ENCODE measurements at places on chromosomes 2 and 18. TPM values are rescaled to one million over a fixed set of nuclear protein-coding genes. Genes with fewer than 3 reads are reported as not detected.

GRCh38 chr18:55370936-55371335 is 217.1 kb downstream of the TCF4 start:
- H3K27ac ChIP-seq = no peak overlapping the region
- no peaks in the 10 kb centered on the region for H3K27me3 ChIP-seq
- H3K36me3 ChIP-seq = no peaks in the 10 kb centered on the region
- H3K4me1 ChIP-seq = no peaks in the 10 kb centered on the region
- no peak for DNase-seq

The ALPP gene
- polyA plus RNA-seq = 0.30 TPM

DNA sequence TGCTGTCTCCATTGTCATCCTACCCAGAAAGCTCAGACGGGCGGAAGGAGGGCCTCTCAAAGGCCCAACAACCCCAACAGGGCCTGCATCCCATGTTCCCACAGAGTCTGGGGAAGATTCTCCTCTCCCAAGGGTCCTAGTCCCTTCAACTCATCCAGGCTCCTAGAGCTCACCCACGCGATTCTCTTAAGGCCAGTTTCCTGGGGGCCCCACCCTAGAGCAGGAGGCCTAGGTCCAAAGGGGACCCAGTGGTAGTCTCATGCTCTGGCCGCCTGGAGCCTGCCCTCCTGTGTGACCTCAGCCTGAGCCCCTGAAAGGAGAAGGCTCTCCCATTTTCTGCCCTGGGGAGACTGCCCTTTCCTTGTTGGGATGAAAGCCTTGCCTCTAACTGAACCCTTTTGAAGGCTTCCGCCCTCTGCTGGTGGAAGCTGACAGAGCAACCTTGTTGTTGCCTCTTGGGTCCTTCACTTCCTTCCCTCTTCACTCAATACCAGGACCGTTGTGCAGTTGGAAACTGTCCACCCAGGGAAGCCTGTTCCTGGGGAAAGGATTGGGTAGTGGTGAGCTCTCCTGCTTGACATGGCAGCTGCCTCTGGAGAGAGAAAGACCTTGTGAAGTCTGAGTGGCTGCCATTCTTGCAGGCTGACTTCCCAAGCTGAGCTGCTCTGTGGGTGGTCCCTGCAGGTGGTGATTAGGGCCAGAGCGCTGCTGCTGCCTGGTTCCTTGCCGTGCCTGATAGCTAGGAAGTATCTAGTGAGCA is 86.0 kb upstream of the ALPP start:
- H3K4me1 ChIP-seq = peaks cover 10% of the 10 kb centered on the region
- H3K4me3 ChIP-seq = no peak overlapping the region
- no peak for DNase-seq
- peaks cover 3% of the 10 kb centered on the region for H3K36me3 ChIP-seq
- H3K27ac ChIP-seq = peak overlapping the region; percentile 12

DNA sequence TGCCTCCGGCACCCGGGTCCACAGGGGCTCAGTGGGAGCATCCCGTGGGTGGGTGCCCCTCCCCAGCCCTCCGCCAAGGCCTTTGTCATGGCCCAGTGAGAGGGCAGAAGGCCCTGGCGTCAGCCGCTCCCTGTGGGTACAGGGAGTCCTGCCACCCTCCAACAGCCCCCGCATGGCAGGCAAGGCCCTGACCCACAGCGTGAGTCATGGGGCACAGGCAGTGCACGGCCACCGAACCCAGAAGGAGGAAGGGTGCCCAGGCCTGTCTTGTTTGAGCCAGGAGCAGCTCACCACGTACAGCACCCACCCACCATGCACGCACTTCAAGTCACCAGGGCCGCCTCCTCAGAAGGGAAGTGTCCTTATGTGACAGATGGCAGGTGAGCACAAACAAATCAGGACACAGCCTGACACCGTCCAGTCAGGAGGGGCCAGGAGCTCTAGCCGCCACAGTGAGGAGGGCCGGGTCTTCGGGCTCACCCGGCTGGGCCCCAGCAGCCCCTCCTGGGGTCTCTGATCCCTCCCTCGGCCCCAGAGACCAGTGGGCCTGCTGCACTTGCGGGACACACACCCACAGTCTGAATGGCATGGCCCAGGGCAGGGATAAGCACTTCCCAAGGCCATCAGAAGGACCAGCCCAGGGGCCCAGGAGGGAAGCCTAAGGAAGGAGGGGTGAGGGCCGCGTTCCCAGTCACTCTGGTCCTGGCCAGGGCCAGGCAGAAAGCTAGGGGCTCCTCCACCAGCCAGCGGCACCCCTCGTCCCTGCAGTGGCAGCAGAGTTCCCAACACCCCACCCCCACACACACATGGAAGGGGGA is 25.8 kb downstream of the BIN1 start:
- H3K4me1 ChIP-seq = peaks cover 84% of the 10 kb centered on the region
- H3K27ac ChIP-seq = peak overlapping the region; percentile 71
- no peak for DNase-seq
- H3K27me3 ChIP-seq = no peaks in the 10 kb centered on the region
- H3K4me3 ChIP-seq = no peak overlapping the region

DNA sequence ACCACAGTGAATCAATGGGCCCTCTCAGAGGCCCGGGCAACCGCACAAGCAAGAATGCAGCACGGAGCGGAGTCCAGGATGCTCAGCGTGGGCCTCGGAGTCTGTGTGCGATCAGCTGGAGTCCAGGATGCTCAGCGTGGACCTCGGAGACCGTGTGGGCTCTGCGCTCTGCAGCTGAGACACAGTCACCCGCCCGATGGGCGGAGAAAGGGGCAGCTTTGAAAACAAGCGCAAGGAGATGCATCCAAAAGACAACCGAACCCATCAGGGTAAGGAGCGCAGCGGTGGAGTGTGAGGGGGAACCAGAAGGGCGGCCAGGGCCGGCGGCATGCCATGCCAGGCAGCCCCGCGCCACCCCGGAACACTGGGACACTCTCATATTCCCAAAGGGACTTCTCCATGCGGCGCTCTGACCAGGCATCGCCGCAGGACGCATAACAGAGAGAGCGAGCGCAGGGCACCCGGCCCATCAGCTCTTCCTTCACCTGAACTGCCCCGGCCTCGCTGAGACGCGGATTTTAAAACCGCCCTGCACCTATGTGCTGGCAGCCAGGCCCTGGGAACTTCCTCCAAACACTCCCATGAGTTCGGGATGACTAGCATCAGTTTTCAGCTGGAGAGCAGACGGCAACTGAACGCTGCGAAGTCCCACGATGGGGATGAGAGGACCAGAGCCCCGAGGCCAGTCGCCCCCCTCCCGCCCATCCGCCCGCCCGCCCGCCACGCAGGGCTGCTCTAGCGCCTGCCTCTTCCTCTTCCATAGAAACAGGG is 44.7 kb downstream of the MC5R start:
- no peak overlapping the region for H3K27ac ChIP-seq
- peaks cover 9% of the 10 kb centered on the region for H3K4me1 ChIP-seq
- no peak overlapping the region for H3K4me3 ChIP-seq
- H3K27me3 ChIP-seq = peaks cover 8% of the 10 kb centered on the region
- no peaks in the 10 kb centered on the region for H3K36me3 ChIP-seq

The AMER3 gene
- 11.4 TPM for polyA plus RNA-seq

DNA sequence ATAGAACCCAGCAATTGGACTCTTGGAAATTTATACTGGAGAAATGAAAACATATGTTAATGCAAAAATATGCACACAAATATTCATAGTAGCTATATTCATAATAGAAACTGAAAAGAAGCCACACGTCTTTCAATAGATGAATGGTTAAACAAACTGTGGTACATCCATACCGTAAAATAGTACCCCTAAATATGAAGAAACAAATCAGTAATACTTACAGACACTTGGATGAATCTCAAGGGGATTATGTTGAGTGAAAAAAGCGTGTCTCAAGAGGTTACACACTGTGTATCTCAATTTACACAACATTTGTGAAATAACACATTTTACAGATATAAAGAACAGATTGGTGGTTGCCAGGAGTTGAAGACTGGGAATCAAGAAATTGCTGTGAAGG is 61.1 kb upstream of the ARHGAP15 start:
- no peaks in the 10 kb centered on the region for H3K27me3 ChIP-seq
- no peak for DNase-seq
- no peaks in the 10 kb centered on the region for H3K36me3 ChIP-seq
- H3K4me1 ChIP-seq = no peaks in the 10 kb centered on the region
- H3K4me3 ChIP-seq = no peak overlapping the region

The FIGN gene
- polyA plus RNA-seq = 8.1 TPM

- no peak overlapping the region for H3K4me3 ChIP-seq
- H3K27ac ChIP-seq = no peak overlapping the region
- DNase-seq = no peak
- H3K36me3 ChIP-seq = peaks cover 14% of the 10 kb centered on the region
- no peaks in the 10 kb centered on the region for H3K27me3 ChIP-seq
- H3K4me1 ChIP-seq = no peaks in the 10 kb centered on the region
Measured at GRCh38 chr18:58953627-58954026, 89.0 kb downstream of the ZNF532 start.

The IL36RN gene
- polyA plus RNA-seq = not detected

DNA sequence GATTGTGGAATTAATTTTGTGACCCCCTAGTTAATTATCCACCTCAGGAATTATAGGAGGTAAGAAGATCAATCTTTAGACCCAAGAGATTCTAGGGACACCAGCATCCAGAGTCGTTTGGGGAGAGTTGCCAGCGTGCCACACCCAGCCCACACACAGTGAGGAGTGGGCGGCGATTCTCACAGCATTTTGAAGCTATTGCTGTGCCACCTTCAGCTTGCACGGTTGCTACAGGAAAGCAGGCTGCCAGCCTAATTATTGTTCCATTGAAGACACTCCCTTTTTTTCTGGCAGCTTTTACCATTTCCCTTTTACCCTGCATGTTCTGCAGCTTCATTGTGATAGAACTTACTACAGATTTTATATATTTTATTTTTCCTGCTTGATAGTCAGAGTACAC is 13.1 kb upstream of the MYL12A start:
- no peak overlapping the region for H3K4me3 ChIP-seq
- no peak for DNase-seq
- no peaks in the 10 kb centered on the region for H3K27me3 ChIP-seq
- no peaks in the 10 kb centered on the region for H3K4me1 ChIP-seq
- no peak overlapping the region for H3K27ac ChIP-seq

DNA sequence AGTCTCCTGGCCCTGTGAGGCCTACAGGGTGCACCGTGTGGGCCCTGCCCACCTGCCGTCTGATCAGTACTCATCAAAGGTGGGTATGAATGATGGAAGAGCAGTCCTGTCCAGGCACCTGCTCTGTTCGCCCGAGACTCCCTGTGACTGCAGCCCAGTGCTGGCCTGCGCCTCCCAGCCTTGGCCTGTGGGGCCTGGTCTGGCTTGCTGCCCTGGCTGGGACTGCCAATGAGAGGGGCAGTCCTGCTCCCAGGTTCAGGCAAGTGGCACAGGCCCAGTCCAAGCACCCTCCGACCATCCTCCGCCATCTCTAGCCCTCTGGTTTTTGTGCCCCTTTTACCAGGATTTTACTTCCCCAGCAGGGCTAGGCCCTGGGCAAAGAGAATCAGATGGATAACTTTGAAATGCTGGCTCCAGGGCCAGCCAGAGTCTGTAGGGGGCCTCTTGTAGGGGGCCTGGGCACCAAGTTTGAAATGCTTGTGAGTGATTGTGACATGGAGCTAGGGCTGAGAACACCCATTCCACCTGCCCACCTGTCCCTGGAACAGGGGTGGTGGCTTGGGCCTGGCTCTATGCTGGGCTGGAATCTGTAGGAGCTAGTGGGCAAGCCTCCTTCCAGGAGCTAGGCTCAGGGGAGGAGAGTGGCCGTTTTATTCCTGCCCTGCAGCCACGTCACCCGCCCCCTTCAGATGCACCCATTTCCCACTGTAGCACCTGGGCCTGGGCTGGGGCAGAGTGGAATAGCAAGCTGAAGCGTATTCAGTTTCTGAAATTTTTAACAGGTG is 8.7 kb upstream of the HS6ST1 start:
- H3K36me3 ChIP-seq = peaks cover 3% of the 10 kb centered on the region
- peaks cover 24% of the 10 kb centered on the region for H3K4me1 ChIP-seq
- no peaks in the 10 kb centered on the region for H3K27me3 ChIP-seq

The GKN2 gene
- not detected for polyA plus RNA-seq

The XRCC5 gene
- polyA plus RNA-seq = 144 TPM

GRCh38 chr2:43185146-43185545 is 41.3 kb downstream of the ZFP36L2 start:
- DNase-seq = no peak
- H3K27me3 ChIP-seq = no peaks in the 10 kb centered on the region
- peaks cover 13% of the 10 kb centered on the region for H3K4me1 ChIP-seq
- H3K4me3 ChIP-seq = no peak overlapping the region
- H3K36me3 ChIP-seq = no peaks in the 10 kb centered on the region

The PAX8 gene
- polyA plus RNA-seq = 25.1 TPM

The SF3B1 gene
- polyA plus RNA-seq = 339 TPM

The RESP18 gene
- 6.6 TPM for polyA plus RNA-seq

The SMAD2 gene
- polyA plus RNA-seq = 74.1 TPM

DNA sequence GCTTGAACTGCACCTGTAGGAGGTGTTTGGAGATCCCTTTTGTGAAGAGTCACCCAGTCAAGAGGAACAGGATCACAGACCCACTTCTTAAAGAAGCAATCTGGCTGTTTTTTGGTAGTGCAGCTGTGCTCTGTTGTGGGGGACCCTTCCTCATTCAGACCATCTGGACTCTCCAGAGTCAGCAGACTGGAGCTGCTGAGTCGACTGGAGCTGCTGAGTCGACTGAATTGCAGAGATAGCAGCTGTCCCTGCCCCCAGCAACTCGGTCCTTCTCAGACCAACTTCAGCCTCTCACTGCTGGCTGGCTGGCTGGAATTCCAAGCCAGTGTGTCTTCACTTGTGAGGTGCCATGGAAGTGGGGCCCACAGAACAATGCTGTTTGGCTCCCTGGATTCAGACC is 56.8 kb downstream of the GTF3C3 start:
- no peaks in the 10 kb centered on the region for H3K36me3 ChIP-seq
- H3K4me3 ChIP-seq = no peak overlapping the region
- no peaks in the 10 kb centered on the region for H3K27me3 ChIP-seq
- no peaks in the 10 kb centered on the region for H3K4me1 ChIP-seq

The FHOD3 gene
- polyA plus RNA-seq = 52.3 TPM

DNA sequence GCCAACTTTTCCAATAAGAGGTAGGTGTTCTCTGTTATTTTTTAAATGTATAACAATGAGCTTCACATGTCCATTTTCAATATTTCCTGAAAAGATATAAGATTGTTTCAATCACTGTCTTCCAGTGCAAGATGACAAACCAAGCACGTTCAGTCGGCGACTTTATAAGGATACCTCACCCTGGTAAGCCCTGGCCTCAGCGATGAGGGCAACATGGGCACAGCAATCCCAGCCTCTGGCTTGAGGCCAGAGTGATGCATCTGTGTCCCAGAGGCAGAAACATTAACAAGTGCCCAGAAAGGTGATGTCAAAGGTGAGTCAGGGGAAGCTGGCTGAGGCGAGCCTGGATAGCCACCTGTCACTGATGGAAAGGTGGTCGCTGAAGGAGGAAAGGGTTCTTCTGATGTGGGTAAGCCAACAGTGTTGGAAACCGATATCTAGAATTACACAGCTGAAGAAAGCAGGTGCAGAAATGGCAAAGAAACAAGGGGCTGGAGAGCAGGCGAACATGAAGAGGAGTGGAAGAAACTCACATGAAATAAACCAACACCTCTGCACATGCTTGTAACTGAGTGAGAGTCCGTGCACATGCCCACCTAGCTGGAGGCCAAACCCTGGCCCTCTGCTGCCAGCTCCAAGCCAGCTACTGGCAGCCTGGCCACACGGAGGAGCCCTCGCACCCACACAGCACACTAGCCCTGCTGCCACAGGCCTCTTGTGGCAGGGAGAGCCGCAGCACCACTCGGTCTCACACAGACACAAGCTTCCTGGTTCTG is 65.5 kb downstream of the FBXO15 start:
- no peaks in the 10 kb centered on the region for H3K27me3 ChIP-seq
- H3K36me3 ChIP-seq = peaks cover 3% of the 10 kb centered on the region
- H3K4me1 ChIP-seq = peaks cover 13% of the 10 kb centered on the region
- H3K27ac ChIP-seq = no peak overlapping the region

The REV1 gene
- polyA plus RNA-seq = 40.4 TPM

- no peaks in the 10 kb centered on the region for H3K4me1 ChIP-seq
- H3K27me3 ChIP-seq = no peaks in the 10 kb centered on the region
- H3K27ac ChIP-seq = no peak overlapping the region
- H3K36me3 ChIP-seq = no peaks in the 10 kb centered on the region
Measured at GRCh38 chr2:6183226-6183625, 491.0 kb downstream of the SOX11 start.
